ENCODE measurements at places on chromosomes 2 and 18.

DNA sequence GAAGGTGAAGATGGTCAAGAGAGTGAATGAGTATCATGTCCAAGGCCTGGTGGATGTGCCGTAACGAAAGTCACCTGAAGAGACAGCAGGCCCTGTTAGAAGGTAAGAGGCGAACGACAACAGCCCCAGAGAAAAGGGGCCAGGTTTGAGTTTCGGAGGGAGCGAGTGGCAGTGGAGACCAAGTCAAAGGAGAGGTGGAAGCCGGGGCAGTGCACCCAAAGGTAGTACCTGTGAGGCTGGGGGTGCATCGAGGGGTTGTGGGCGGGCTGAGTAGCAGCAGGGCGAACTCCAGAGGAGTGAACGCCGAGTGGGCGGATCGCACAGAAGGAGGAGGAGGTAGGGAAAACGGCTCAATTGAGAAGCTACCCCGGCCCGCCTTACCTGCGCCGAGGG lies 358 bp downstream of the USP37 start:
- DNase-seq: no peak

DNA sequence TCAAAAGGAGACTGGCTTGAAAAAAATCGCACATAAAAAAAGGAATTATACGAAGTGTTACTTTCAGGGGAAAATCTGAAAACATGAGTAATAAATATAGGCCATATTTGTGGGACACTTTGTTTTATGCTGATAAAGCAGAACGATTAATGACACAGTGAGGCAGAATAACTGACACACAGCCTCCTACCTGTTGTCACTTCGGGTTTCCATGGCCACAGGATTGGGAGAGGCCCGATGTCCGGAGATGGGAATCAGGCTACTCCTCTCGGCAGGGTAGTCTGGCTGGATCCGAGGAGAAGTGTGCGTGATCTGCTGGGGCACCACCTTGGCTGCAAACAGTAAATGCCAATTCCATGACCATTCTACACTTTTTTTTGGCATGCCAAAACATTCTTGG lies 31.7 kb downstream of the SAP130 start:
- no peak for DNase-seq

- DNase-seq: no peak
These were observed 446.4 kb downstream of the EPHA4 start for GRCh38 chr2:221125691-221126090.

GRCh38 chr2:112482309-112483041 lies 519 bp downstream of the TTL start:
- DNase-seq: peak; percentile 50

- DNase-seq: no peak
These were observed 22.3 kb downstream of the CD8A start for GRCh38 chr2:86768189-86768949.

All from glutamatergic neuron (in vitro differentiated cells).